ENCODE measurements at places on chromosomes 6 and 20. TPM values are rescaled to one million over a fixed set of nuclear protein-coding genes. Genes with fewer than 3 reads are reported as not detected.

The RPRD1B gene
- total RNA-seq, result 32.6 TPM

The TMC2 gene
- 1.2 TPM for total RNA-seq

DNA sequence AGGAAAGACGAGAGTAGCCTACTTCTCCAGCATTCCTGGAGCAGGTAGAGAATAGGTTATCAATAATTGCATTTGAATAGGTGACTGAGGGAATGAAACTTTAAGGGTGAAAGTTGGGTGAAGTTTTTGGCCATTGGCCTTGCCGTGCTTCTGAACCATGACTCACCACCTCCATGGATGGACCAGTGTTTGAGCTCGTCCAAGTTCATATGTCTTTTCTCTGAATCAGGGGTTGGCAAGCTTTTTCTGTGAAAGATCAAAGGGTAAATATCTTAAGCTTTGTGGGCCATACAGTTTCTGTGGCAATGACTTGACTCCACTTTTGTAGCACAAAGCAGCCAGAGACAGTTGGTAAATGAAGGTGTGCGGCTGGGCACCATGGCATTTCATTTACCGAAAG, 31.8 kb downstream of the SNRNP48 start:
- no peak for DNase-seq

- DNase-seq, result no peak
Measured at GRCh38 chr6:141208101-141208500, 924.6 kb upstream of the GJE1 start.

All from spinal cord (tissue), 10 donors.